ENCODE measurements at places on chromosomes 7 and 10.

- no peak for DNase-seq
These were observed 100.4 kb downstream of the RGS10 start for GRCh38 chr10:119441921-119442757.

- no peak for DNase-seq
These were observed 19.4 kb downstream of the RBAK start for GRCh38 chr7:5065107-5065407.

DNA sequence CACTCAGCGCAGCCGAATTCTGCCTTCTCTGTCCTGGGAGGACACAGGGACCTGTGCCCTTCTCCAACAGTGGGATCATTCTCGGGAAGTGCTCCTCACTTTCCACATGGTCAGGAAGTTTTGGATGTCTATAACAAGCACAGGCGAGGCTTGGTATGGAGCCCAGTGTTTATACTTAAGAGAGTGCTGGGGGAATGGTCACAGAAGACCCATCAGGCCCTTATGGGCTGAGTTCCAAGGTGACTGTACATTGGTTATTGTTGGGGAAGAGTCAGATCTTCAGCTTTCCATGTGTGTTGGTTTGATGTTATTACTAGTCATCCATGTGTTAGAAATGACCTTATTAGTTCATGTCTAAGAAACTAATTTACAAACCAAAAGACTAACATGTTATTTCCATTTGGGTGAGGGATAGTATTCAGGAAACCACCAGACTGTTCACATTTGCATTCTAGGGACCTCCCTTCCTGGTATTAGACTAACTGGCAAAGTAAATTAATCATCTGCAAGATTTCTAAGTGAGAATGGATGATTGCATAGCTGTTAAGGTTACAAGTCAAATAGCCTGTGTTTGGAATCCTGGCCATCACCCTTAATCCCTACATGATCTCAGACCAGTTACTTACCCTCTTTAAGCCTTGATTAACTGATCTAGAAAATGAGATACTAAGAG lies 834.2 kb downstream of the LRMDA start:
- DNase-seq = no peak

DNA sequence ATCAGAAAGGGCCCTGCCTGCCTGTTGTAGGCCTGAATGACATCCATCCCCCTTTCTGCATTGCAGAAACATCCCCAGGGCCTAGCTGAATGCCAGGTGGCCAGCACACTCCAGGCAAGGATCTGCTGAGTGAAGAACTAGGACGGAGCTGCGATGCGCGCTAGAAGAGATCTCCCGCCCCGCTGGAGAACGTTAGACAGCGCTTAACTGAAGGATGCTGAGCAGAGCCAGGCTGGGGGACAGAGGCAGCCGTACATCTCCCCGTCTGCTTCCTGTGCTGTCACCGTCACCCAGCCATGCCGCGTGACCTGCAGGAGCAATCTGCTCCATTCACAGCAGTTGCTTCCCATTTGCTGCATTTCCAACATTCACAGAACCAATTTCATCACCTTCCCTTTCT lies 73.3 kb downstream of the FAM53B start:
- DNase-seq = no peak

- no peak for DNase-seq
These were observed 3.0 kb downstream of the ZCCHC24 start for GRCh38 chr10:79442171-79443040.

DNA sequence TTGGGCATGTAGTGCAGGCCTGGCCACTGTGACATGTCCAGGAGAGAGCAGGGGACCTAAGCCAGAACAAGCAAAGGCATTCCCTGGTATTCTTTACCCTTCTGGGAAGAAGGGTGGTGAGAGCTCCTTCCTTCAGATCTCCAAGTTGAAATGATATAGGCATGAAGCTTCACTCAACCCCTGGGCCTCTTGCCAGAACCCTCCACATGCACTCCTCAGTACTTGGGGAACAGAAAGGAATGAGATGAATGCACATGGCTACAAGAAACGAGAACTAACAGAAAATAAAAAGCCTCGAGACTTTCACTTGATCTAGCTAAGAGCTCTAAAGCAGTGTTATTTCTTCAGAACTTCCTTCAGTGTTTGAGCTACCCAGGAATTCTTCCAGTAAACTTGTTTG lies 262.2 kb downstream of the ETV1 start:
- no peak for DNase-seq

- DNase-seq = no peak
These were observed 71.5 kb downstream of the GPR85 start for GRCh38 chr7:113015034-113015645.

- no peak for DNase-seq
These were observed 11.9 kb upstream of the SFR1 start for GRCh38 chr10:104109908-104110662.

- no peak for DNase-seq
These were observed 82.1 kb downstream of the NRP1 start for GRCh38 chr10:33252324-33252723.

- DNase-seq = no peak
These were observed 389.2 kb downstream of the MAGI2 start for GRCh38 chr7:79064187-79064823.

DNA sequence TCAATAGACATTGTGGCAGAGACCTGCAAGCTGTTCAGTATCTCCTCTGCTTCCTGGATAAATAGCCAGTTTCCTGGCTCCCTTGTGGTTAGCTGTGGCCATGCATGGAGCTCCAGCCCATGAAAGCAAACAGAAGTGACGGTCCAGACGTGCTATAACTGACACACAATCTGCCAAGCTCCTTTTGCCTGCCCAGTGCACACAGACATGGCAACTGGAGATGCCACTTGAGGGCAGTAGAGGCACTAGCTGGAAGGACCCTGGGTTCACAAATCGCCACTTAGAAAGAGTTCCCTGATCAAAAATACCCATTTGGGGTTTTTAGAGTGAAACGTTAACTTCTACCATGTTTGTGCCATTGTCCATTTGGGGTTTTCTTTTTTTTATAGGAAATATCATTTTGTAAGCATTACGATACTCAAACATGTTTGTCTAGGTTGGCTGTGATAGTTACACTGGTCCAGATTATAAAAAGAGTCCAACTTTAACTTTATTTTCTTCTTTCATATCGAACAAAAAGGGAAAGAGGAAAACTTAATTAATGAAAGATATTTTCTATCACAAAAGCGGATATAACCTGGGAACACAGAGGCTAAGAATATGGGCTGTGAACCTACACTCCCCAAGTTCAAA lies 31.3 kb downstream of the KIN start:
- DNase-seq = no peak

DNA sequence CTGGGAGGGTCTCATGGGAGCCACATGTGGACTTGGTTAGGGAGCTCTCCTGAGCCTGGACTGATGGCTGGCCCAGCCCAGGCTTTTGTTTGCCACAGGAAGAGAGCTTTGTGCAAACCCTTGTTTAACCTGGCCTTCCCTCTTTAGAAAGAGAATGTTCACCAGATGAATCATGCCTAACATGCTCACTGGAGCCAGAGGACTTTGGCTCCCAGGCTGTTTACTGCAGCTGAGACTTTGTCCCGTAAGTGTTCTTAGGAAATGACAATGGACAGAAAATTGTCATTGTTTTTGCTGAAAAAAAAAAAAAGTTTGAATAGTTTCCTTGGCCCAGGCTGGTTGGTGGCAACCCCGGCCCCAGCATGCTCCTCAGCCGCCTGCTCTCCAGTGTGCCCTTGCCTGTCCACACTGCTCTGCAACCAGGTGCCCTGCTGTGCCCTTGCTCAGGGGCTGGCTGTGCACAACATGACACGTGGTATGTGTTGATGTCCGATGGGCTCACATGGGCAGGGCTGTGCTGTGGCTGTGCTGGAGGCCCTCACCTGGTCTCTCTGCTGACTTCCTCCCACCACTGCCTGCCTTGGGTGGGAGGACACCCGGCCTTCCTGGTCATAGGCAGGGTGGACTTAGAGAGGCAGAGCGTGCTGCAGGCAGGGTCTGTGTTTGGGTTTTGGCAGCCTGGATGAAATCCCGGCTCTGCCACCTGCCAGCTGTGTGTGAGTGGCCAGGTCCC lies 215.3 kb upstream of the ZNF32 start:
- DNase-seq = no peak

GRCh38 chr10:77732213-77733003 lies 94.8 kb upstream of the KCNMA1 start:
- DNase-seq = no peak

Data from cortex of kidney (tissue), 1 donor.